ENCODE measurements at places on chromosomes 7 and 10. TPM values are rescaled to one million over a fixed set of nuclear protein-coding genes. Genes with fewer than 3 reads are reported as not detected.

DNA sequence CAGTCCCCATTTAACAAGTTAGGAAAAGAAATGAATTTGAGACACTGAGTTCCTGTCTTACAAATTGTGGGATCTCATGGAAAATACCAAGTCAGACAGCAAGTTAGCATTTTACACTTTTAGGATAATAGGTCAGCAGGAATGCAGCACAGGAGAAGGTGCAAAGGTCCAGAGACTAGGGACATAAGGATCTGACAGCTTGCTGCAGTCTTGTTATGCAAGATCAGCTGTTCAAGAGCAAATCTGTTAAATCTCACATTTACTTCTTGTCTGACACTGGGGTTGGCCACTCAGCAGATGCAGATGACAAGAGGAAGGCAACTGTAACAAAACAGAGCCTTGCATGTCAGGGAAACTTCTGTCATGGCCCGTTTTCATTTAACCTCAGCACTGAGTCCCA, 239.6 kb downstream of the PHF14 start:
- no peak for DNase-seq

GPR141 gene
- not detected for total RNA-seq

DNA sequence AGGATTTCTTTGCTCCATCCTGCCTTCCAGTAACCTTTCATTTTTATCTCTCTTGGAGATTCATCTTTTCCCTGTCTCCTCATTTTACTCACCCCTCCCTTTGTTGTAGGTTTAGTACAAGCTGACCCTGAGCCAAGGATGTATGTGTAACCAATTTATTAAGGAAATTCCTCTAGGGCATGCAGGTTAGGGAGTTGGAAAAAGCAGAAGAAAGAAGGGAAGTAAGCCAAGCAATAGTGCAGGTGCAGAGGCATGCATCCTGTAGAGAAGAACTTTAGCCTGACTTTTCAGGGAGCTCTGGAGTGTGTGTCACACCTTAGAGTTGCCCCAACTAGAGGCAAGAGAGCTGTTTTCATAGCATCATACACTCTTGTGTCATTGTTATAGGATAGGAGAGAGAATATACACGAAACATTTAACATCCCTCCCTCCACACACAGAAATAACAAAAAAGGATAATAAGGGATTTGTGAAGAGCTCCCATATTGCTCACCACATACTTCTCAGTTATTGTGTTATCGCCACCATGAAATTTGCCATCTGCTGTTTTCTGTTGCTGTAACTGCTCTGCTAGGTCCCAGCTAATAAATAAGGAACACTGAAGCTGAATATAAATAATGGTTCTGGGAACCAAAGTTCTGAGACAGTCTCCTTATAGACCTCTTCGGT, 21.8 kb upstream of the SEMA3C start:
- DNase-seq, result no peak

SEMA3E gene
- under 0.01 TPM for total RNA-seq

METTL2B gene
- 18.1 TPM for total RNA-seq

DNA sequence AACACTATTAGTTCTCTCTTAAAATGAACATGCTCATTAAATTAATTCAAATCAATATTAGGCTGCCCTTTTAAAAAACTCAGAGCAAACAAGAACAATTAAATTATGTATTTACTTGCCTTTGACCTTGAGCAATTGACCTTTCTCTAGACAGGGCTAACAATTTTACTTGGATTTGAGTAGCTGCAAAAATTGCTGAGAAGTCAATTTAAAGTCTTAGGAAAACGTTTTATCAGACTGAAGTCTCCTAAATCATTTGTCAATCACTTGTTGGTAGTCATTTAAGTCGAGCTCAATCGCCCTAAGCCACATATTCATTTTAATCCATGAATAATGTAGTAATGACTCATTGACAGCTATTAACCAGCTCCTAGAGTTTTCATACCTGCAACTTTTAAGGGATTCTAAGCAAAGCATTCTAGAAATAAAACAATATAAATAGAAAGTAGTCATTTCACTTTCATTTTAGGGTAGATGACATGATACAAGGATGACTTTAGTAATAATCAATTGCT, 84.9 kb upstream of the SEC61G start:
- DNase-seq, result no peak

- DNase-seq, result no peak
Measured at GRCh38 chr10:28331066-28331465, 28.2 kb upstream of the MPP7 start.

- no peak for DNase-seq
Measured at GRCh38 chr10:126637501-126637900, 33.0 kb downstream of the C10orf90 start.

DNA sequence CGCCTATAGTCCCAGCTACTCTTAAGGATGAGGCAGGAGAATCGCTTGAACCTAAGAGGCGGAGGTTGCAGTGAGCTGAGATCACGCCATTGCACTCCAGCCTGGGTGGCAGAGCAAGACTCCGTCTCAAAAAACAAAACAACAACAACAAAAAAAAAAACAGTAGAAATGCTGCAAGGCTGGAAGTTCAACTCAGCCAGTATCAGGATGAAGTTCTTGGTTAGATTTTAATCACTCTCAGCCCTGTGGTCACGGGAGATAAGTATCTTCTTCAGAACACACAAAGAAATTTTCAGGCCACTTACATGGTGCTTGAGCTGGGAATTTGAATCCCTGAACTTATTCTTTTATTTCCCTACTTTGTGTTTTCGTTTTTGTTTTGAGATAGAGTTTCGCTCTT, 120.4 kb downstream of the MARCHF5 start:
- DNase-seq, result no peak

GRCh38 chr7:74672343-74672915, 14.9 kb downstream of the GTF2I start:
- no peak for DNase-seq

DNA sequence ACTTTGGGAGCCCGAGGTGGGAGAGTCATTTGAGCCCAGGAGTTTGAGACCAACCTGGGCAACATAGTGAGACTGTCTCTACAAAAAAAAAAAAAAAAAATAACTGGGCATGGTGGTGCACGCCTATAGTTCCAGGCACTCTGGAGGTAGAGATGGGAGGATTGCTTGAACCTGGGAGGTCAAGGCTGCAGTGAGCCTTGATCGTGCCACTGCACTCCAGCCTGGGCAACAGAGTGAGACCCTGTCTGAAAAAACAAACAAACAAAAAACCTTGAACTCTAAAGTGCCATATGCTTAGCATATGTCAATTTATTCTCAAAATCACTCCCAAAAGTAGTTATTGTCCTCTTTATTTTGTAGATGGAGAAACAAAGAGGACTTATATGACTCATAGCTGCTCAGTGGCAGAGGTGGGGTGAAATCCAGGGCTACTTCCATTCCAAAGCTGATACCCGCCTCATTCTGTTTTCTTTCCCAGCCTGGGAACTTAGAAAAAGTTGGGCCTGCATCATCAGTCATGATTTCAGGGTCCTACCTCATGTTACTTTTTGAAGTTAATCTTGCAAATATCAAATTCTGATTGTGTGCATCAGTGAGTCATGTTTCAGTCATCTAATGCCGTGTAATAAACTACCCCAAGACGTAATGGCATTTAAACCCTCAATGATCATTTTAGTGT, 13.3 kb downstream of the DHTKD1 start:
- DNase-seq, result no peak

- DNase-seq, result no peak
Measured at GRCh38 chr10:79353726-79354125, 6.5 kb downstream of the PPIF start.

- DNase-seq, result no peak
Measured at GRCh38 chr10:23516530-23516929, 77.7 kb downstream of the OTUD1 start.

GRCh38 chr7:156180451-156181229, 368.4 kb upstream of the SHH start:
- no peak for DNase-seq

DNA sequence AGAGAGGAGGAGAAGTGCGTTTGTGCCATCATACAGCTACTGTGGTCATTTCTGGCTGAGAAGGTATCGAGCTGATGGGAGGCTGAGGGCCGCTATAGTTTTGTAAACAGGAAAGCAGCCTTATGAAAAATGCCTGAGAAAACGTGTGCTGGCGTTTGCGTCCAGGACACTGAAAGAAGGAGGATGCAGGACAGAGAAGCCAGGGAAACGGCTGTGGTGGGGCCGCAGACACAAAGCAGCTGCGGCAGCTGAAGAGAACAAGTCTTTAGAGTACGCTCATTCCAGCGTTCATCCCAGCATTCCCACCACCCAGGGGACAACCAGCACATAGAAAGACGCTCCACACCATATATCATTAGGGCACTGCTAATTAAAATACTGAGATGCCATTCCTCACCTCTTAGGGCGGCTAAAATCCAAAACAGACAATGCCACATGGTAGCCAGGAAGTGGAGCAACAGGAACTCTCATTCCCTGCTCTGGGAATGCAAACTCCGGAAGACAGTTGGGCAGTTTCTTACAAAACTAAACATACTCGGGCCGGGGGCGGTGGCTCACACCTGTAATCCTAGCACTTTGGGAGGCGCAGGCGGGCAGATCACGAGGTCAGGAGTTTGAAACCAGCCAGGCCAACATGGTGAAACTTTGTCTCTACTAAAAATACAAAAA, 18.4 kb downstream of the GNA12 start:
- DNase-seq, result no peak

GRCh38 chr7:121027761-121028669, 39.5 kb downstream of the CPED1 start:
- DNase-seq, result peak; percentile 16

Measured in body of pancreas (tissue), 4 donors.